ENCODE measurements at places on chromosomes 1 and 21. TPM values are rescaled to one million over a fixed set of nuclear protein-coding genes. Genes with fewer than 3 reads are reported as not detected.

The CFAP74 gene
- not detected for total RNA-seq

The SPRR1B gene
- not detected for total RNA-seq

The SPRR1A gene
- total RNA-seq: not detected

The S100B gene
- 1.7 TPM for total RNA-seq

The FAM72D gene
- not detected for total RNA-seq

The ANGPTL7 gene
- total RNA-seq: 0.21 TPM

The PRDM15 gene
- 2.7 TPM for total RNA-seq

The COPA gene
- total RNA-seq: 78.6 TPM

The SLC30A10 gene
- 0.14 TPM for total RNA-seq

The PDZK1 gene
- total RNA-seq: not detected

The SH3BGR gene
- 115 TPM for total RNA-seq

The MMP23B gene
- total RNA-seq: 49.1 TPM

The PGLYRP4 gene
- total RNA-seq: not detected

The TRAF3IP3 gene
- not detected for total RNA-seq

The GBP5 gene
- 1.0 TPM for total RNA-seq

The RAP1GAP gene
- total RNA-seq: 3.3 TPM

Measured in heart left ventricle (tissue), 16 donors.